ENCODE measurements at places on chromosomes 11 and 22. TPM values are rescaled to one million over a fixed set of nuclear protein-coding genes. Genes with fewer than 3 reads are reported as not detected.

- DNase-seq = no peak
- H3K4me1 ChIP-seq = no peaks in the 10 kb centered on the region
- no peaks in the 10 kb centered on the region for H3K36me3 ChIP-seq
- no peaks in the 10 kb centered on the region for H3K27me3 ChIP-seq
Measured at GRCh38 chr11:69480547-69481392, 693 bp upstream of the LINC01488 start.

- H3K27ac ChIP-seq = no peak overlapping the region
- H3K4me1 ChIP-seq = no peaks in the 10 kb centered on the region
- H3K36me3 ChIP-seq = no peaks in the 10 kb centered on the region
- H3K27me3 ChIP-seq = no peaks in the 10 kb centered on the region
Measured at GRCh38 chr11:17927041-17927440, 85.8 kb downstream of the SERGEF start.

- peaks cover 9% of the 10 kb centered on the region for H3K27me3 ChIP-seq
- H3K4me1 ChIP-seq = peaks cover 16% of the 10 kb centered on the region
- H3K36me3 ChIP-seq = no peaks in the 10 kb centered on the region
- no peak overlapping the region for H3K27ac ChIP-seq
- DNase-seq = no peak
Measured at GRCh38 chr11:124834526-124835180, 30.6 kb upstream of the ROBO3 start.

GRCh38 chr11:108975026-108975425 is 310.2 kb downstream of the DDX10 start:
- H3K4me3 ChIP-seq = no peak overlapping the region
- no peak for DNase-seq
- peaks cover 4% of the 10 kb centered on the region for H3K27me3 ChIP-seq
- no peak overlapping the region for H3K27ac ChIP-seq

CBX6 gene
- 59.5 TPM for total RNA-seq

DNA sequence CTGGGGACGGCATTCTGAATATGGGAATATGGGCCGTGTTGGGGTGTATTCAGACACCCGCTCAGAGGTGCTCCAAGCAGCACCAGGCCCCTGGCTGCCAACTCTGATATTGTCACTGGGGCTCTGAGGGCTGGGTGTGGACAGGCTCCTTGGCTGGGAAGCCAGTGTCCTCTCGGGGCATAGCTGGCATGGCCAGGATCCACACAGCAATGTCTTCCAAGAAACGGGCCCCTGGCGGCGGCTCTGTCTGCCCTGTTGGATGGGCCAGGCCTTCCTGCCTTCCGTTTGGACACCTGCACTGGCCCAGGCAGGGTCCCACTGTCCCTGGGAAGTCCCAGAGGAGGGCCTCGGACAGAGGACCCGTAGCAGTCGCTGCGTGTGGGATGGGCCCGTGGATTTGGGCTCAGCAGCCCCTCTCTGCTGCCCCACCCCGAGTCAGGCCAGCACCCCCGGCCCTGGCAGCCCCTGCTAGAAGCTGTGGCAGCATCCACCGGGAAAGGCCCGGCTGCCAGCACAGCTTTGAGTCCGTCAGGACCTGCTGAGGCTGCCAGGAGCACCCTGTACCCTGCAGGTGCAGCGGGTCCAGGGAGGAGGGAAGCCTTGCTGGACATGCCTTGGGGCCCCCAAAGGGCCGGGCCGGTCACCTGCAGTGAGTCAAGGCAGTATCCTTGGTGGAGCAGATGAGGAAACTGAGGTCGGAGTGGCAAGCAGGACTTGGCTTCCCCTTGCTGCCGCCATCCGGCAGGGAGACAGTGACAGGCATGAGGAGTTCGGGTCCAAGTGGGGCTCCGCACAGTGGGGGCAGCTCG is 4.1 kb downstream of the PANX2 start:
- no peaks in the 10 kb centered on the region for H3K36me3 ChIP-seq
- H3K4me3 ChIP-seq = no peak overlapping the region
- no peak overlapping the region for H3K27ac ChIP-seq
- peaks cover 17% of the 10 kb centered on the region for H3K4me1 ChIP-seq
- peaks cover 42% of the 10 kb centered on the region for H3K27me3 ChIP-seq
- DNase-seq = peak; percentile 60

OR52I2 gene
- total RNA-seq = not detected

PRR33 gene
- total RNA-seq = not detected

SHANK2 gene
- total RNA-seq = 20.3 TPM

GRCh38 chr11:12889243-12889642 is 119.9 kb upstream of the RASSF10 start:
- H3K36me3 ChIP-seq = no peaks in the 10 kb centered on the region
- no peaks in the 10 kb centered on the region for H3K27me3 ChIP-seq
- H3K27ac ChIP-seq = peak overlapping the region; percentile 86

- H3K4me1 ChIP-seq = no peaks in the 10 kb centered on the region
- no peak for DNase-seq
- no peaks in the 10 kb centered on the region for H3K36me3 ChIP-seq
- no peak overlapping the region for H3K27ac ChIP-seq
Measured at GRCh38 chr11:80379620-80380278, 938.9 kb upstream of the TENM4 start.

DNA sequence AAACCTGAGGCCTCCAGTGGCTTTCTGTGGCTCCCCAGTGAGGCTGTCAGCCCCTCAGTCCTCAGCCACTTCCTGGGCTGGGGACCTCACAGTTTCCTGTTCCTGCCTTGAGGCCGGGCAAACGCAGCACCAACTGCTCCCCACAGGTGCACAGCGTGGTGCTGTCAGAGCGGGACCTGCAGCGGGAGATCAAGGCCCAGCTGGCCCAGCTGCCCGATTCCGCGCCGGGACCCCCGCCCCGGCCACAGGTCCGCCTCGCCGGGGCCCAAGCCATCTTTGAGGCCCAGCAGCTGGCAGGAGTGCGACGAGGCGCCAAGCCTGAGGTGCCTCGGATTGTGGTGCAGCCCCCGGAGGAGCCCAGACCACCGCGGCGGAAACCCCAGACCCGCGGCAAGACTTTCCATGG is 5.4 kb downstream of the TBC1D10C start:
- no peaks in the 10 kb centered on the region for H3K36me3 ChIP-seq
- no peak overlapping the region for H3K4me3 ChIP-seq
- H3K4me1 ChIP-seq = no peaks in the 10 kb centered on the region
- H3K27me3 ChIP-seq = peaks cover 31% of the 10 kb centered on the region
